ENCODE measurements at places on chromosomes 12 and 14.
A peak's percentile ranks its signal among the peaks of the same experiment; 100 is the strongest.

- DNase-seq = no peak
Observed at GRCh38 chr14:30082486-30082885, 154.8 kb upstream of the PRKD1 start.

DNA sequence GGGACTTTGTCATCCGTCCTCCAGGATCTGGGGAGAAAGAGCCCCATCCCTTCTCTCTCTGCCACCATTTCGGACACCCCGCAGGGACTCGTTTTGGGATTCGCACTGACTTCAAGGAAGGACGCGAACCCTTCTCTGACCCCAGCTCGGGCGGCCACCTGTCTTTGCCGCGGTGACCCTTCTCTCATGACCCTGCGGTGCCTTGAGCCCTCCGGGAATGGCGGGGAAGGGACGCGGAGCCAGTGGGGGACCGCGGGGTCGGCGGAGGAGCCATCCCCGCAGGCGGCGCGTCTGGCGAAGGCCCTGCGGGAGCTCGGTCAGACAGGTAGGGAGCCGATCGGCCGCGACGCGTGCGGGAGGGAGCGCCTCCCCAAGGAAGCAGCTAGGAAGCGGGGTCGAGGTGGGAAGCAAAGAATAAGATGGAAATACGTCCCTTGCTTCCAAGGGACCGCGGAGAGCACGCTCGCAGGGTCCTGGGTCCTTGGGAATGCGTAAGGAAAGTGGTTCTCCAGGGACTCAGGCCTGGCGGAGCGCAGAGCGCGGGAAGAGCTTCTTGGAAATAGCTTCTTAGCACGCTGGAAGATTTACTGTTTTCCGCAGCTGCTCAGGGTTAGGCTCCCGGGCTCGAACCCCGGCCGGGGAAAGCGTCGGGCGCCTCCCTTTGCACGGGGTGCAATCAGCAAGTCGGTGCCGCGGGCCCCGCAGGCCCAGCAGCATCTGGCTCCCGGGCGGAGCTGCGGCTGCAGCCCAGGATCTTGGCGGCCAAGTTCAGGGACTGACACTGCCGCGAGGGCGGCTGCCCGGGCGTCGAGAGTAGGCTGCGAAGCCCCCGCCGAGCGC lies 457 bp downstream of the SOCS2 start:
- DNase-seq = peak; percentile 36

DNA sequence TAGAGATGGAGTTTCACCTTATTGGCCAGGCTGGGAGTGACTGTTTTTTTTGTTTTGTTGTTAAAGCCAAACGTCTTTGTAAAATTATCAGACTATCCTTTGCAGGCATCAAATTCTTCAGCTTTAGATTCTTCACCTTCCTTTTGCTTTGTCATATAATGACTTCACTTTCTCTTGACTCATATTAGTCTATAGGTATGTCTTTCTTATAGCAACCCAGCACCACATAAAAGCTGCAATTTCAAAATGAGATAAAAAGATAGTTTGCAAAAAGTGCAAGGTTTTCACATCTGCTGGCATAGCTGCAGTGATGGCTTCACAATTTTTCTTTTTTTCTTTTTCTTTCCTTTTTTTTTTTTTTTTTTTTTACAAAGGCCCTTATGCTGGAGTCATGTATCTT lies 39.2 kb downstream of the COX16 start:
- no peak for DNase-seq

DNA sequence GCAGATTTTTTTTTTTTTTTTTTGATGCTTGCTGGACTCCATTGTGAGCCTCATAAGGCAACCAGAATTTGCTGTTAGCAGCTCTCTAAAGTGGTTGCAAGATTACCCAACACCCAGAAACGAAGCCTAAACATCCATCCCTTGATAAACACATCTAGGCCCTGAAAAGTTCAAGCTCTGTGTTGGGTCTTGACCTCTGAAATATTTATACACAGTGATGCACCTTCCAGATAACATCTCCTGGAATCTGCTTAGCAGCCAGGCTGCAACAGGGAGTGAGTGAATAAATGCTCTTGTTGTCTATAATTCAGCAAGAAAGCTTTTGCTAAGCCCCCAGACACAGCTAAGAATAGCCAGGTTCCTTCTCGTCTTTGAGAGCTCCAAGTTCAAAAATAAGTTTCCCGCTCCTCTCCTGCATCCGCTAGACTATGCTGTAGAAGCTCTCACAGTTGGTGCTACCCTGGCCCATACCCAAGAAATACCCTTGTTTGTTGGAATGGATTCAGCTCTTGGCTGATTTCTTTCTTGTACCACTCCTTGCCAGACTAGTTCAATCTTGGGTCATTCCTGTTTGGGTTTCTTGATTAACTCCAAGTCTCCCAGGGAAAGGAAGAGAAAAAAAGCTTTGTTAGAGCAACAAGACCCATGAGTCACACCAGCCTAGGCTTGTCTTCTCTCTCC lies 610.6 kb upstream of the TBX3 start:
- no peak for DNase-seq

- DNase-seq = no peak
Observed at GRCh38 chr14:106277503-106277902, 751.1 kb downstream of the TMEM121 start.

DNA sequence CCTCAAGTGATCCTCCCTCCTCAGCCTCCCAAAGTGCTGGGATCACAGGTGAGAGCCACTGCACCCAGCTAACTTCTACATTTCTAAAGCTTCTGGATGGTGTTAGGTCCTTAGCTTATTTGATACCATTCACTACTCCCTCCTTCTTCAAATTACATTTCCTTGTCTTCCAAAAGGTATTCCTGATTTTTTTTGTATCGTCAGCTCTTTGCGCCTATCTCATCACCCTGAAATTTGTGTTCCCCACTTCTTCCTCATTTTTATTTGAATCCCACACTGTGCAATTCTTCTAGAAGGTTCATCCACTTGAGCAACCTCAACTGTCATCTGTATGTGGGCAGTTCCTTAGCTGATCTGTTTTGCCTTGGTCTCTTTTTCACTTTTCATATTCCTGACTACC lies 241.8 kb upstream of the RGS6 start:
- no peak for DNase-seq

GRCh38 chr14:32203928-32204357 lies 874 bp upstream of the RNU6-8 start:
- peak; percentile 19 for DNase-seq

GRCh38 chr14:98966475-98967162 lies 305.4 kb downstream of the BCL11B start:
- no peak for DNase-seq

DNA sequence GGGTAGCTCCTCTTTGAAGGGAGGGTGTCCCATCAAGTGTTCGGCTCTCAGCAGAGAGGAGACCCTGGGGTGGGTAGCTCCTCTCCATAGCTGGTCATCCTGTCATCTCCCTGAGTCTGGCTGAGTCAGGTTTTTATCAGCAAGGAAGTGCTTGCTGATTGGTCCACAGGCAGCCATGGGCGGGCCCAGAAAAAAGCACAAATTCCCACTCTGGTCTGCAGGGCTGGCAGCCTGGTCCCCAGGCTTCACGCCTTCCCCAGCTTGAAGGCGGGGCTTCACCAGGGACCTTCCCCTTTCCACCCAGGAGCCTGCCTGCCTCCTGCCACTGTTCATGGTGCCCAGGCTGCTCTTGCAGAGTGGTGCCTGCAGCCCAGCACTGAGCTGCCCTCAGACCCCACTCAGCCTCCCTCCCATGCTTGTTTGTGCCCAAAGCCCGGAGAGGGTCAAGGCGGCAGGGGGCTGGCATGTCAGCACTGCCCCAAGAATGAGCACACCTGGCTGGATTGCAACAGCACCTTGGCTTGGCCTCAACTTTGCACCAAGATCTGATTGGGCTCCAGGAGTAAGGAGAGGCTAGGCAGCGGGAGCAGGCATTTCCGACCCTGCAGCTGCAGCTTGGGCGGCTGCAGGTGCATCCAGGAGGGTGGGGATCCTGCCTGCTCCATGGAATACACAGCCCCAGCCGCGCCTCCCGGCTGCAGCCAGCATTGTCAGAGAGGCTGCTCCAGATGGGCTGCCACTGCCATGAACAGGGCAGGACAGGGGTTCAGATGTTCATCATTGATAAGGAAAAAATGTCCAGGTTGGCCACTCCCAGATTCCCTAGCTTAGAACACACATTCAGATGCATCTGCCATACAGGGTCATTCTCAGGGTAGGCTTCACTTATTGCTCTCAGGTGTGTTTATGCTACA lies 22.0 kb upstream of the WDR89 start:
- DNase-seq = no peak

GRCh38 chr14:63214417-63215196 lies 10.4 kb downstream of the RHOJ start:
- DNase-seq = no peak

GRCh38 chr14:104249089-104249488 lies 110.7 kb downstream of the KIF26A start:
- DNase-seq = no peak

DNA sequence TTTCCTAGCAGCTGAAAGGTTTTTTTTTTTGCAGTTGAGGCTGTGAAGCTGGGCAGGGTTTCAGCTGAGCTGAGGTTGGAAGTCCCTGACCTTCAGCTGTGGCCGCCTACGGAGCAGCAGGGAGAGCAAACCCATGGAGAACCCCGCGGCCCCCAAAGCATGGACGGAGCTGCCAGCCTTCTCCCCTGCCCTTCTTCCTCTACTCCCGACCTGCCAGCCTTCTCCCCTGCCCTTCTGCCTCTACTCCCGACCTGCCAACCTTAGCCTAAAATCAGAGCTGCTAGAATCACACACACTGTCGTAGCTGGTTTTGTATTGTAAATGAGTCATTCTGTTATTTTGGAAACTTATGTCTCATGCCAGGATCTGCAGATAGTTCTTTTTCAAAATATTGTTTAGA lies 74.6 kb downstream of the PPP2R5C start:
- no peak for DNase-seq

DNA sequence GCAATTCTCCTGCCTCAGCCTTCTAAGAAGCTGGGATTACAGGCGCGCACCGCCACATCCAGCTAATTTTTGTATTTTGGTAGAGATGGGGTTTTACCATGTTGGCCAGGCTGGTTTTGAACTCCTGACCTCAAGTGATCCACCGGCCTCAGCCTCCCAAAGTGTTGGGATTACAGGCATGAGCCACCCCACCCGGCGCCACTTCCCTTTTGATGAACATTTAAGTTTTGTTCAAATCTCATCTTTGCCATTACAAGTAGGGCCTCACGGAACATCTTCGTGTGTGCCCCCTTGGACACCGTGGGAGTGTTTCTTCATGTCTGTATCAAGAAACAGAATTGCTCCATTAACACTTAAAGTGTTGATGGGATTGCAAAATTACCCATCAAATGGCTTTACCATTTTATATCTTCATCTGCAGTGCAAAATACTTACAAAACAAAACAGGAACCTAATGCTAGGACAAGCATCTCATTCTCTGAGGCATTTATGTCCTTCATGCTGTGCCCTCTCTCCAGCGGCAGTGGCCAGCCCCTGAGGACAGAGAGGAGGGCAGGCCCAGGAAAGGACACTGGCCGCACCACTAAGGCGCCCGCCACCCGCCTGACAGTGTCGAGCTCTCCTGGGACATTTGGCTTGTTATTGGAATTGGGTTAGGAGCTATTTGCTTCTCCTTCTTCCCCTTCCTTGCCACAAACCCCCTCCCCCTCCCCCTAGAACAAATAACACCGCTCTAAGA lies 61.7 kb downstream of the RFX4 start:
- no peak for DNase-seq

GRCh38 chr12:30021051-30021833 lies 237.5 kb upstream of the TMTC1 start:
- DNase-seq = no peak

DNA sequence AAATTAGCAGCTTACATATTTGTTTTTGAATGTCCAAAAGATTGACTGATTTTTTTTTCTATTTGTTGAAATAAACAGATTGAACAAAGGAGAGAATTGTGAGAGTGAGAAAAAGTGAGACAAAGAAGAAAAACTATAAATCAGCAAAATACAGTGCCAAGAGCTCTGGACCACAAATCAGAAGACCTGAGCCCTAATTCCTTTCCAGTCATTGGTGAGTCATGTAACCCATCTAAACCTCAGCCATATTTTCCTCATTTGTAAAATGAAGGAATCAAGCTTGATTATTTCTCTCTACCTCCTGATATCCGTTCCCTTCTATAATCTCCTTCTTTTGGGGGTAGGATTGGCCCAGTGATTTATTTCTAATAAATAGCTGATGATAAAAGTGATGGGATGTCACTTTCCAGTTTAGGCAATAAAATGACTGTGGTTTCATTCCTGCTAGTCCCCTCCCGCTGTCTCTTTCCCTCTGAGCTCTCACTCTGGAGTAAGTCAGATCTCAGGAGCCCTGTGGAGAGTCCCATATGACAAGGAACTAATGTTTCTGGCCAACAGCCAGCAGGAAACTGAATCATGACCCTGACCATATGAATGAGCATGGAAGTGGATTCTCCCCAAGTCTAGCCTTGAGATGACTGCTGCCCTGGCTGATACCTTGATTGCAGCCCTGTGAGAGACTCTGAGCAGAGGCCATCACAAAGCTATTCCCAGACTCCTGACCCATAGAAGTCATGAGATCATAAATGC lies 218.9 kb downstream of the ACSS3 start:
- DNase-seq = no peak

DNA sequence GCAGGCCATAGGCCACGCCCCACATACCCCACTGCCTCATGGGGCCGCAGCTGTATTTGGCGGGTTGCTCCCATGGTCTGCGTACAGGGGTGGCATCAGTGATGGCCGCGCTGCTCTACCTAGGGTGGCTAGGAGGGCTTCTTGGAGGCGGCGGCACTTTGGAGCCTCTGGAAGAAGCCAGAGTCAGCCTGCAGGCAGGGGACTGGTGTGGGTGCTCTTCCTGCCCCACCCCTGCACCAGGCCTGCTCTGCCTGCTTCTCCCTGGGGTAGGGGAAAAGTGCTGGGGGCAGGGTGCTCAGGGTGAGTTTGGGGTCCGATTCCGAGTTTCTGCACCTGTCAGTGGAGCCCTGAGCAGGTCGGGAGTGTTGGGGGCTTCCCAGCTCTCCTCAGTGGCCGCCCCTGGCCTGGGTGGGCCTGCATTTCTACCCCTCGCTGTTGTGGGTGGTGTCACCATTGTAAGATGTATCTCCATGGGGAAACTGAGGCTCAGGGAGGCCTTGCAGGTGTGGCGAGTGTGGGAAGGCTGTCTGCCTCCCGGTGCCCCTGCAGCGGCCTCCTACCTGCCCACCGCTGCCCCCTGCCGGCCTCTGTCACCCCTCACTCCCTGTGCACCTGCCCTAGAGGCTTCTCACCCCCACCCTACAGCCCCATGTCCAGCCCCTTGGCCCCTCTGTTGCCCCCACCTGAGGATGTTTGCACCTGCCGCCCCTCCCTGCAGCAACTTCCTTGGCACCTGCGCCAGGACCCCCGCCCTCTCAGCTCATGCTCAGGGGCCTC lies 5.5 kb downstream of the CEP170B start:
- DNase-seq = peak; percentile 47

- DNase-seq = no peak
Observed at GRCh38 chr14:33230021-33230420, 291.3 kb downstream of the NPAS3 start.

DNA sequence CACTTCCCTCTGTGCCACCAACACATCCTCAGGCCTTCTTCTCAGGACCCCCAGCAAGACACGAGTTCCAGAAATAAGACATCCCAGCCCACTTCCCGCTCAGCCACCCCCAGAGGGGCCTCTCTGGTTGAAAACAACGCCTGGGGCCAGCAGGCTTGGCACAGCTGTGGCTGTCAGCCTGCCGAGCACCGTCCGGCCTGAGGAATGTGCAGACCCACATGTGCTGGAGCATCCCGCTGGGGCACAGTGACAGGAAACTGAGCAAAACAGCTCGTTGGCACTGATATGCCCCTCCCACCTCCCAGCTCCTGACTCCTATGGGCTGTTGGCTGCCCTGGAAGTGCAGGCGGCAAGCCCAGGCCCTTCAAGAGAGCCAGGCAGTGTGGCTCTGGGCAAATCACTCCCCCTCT lies 1.4 kb downstream of the SYNE3 start:
- no peak for DNase-seq

GRCh38 chr12:53552361-53553327 lies 45.4 kb upstream of the NPFF start:
- no peak for DNase-seq

All from stimulated activated naive CD8-positive, alpha-beta T cell treated with anti-CD3 and anti-CD28 coated beads, Interleukin-15, amount 100 ng/mL, for 72 hours (primary cell).